ENCODE measurements at places on chromosomes 5 and 9.

DNA sequence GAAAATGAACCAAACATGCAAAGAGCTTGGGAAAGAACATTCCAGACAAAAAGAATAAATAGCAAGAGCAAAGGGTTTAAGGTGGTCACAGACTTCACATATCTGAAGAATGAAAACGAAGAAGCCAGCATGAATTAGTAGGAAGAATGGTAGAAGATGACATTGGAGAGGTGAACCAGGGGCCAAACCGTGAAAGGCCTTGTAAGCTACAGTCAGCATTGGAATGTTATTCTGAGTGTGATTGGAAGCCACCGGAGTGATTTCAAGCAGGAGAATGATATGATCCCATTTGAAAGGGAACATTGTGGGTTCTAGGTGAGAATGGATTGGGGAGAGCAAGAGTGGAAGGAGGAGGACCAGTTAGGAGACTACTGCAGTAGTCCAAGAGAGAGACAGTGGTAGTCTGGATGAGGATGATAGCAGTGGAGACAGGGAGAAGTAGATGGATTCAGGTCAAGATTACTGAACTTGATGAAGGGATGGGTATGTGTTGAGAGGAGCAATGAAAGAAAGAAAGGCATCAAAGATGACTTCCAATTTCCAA lies 6.9 kb upstream of the PFDN1 start:
- DNase-seq = no peak

DNA sequence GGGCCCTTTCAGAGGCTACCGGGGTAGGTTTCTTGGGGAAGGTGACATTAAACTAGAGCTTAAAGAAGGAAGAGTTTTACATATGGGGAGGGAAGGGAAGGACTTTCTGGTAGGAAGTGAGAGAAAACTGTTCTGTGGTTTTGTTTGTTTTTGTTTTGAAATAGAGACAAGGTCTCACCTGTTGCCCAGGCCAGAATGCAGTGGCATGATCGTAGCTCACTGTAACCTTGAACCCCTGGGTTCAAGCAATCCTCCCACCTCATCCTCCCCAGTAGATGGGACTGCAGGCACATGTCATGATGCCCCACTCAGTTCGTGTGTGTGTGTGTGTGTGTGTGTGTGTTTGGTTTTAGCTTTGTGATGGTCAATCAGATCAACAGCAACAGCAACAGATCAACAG lies 37.4 kb upstream of the CNOT6 start:
- DNase-seq = no peak

DNA sequence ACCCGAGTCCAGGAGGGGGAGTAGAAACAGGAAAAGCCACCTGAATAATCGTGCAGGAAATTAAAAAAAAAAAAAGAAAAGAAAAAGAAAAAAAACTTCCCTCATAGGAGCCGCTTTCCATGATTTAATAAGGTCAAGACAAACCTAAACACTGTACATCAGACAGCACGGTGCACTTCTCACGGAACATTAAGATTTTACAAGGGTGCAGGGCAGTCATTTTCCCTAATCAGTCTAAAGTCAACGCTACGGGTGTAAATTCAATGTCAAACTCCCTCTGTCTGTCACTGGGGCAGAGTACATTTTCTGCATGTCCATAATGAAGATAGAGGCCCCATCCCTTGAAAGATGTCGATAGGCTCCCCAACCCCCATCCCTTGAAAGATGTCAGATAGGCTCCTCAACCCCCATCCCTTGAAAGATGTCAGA lies 139.7 kb downstream of the TSSK1B start:
- peak; percentile 20 for DNase-seq

- no peak for DNase-seq
Measured at GRCh38 chr9:32738501-32739172, 44.7 kb upstream of the TMEM215 start.

GRCh38 chr9:109088221-109088620 lies 31.5 kb downstream of the TMEM245 start:
- DNase-seq = no peak

GRCh38 chr5:113081091-113081839 lies 104.7 kb downstream of the DCP2 start:
- DNase-seq = no peak

GRCh38 chr9:16023446-16023845 lies 470.6 kb downstream of the CCDC171 start:
- DNase-seq = no peak

DNA sequence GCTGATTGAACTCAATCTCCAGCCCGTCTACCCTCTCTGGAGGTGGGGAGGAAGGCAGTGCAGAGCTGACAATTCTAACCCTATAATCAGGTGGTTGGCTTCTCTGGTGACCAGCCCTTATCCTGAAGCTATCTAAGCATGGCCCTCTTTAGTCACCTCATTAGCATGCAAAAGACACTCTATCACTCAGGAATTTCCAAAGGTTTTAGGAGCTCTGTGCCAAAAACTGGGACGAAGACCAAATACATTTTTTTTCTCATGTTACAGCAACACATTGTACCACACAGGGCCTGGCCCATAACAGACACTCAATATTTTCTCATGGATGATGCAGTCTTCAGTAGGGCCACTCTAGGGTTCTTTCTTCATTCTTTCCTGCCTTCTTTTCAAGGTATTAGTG lies 118.8 kb upstream of the VLDLR start:
- DNase-seq = no peak

DNA sequence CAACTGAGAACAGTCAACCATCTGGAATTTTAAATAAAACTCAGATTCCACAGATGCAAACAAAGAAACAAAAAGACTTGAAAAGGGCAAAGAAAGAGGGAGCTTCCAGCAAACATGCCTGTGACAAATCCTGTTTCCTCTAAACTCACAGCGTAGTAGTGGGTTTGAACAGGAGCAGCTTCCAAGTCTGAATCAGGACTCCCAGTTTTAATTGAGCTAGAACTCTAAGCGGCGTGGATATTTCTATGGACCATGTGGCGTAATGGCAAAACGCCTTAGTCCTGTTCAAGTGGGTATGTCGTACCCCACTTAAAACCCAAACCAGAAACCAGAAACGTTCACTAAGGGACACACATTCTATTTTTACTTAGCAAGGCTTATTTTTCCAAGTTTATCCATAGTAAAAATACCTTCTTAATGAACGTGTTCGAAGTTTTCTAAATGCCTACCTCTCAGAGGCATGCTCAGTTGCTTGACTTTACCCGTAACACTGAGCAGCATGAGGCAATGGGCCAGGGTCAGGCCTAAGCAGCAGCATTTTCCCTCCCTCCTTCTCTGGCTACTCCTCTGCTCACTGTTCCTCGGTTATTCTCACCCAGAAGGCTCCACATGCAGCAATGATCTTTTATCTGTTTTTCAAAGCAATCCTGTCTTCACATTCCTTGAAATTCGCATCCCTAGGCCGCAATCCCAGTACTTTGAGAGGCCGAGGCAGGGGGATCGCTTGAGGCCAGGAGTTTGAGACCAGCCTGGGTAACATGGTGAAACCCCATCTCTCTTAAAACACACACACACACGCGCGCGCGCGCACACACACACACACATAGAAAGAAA lies 77.9 kb downstream of the FNBP1 start:
- DNase-seq = no peak

Measured in GM20000 (cell line).